AML-193 (cell line): ENCODE measurements at places on chromosomes 4 and X.

DNA sequence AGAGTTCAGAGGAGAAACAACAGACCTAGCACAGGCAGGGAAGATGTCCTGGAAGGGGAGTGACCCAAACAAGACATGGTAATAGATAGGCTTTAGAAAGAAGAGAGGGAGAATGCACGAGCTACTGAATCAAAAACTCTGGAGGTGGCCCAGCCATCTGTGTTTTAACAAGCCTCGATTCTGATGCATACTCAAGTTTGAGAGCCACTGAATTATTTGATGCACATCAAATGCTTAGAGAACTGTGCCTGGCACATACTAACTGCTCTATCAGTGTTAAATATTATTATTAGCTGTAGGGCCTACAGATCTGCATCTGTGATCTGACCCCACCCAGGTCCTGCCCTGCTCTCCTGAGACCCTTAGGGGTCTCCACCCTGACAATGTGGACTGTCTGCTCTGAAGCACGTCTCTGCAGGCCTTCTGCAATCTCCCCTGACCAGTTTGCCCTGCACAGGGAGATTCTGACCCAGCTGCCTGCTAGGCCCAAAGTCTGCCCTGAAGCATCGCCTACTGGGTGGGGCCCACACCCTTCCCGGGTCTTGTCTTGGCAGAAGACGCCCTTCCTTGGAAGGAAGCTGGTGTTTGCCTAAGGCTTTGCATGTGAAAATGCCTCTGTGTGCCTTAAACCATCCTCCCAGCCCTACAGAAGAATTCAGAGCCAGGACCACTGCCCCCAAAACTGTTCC, 201.5 kb upstream of the KLF3 start:
- no peak for DNase-seq

DNA sequence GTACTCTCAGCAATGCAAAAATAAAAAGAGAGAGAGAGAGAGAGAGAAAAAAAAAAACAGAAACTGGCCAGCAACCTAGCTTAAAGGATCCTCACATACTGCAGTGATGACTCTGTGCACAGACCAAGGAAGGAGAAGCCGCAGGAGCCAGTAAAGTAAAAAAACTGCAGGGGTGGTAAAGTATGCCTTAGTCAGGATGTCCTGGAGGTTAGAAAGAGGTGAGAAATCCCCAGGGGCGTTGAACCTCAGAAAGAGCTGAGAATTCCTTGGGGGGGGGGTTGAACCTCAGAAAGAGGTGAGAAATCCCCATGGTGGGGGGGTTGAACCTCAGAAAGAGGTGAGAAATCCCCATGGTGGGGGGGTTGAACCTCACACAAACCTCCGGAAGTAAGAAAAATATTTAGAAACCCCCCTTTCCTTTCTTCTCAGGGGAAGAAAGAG, 48.0 kb downstream of the MAGEA9 start:
- no peak for DNase-seq

GRCh38 chrX:23503835-23504539, 163.3 kb upstream of the PRDX4 start:
- DNase-seq = no peak

DNA sequence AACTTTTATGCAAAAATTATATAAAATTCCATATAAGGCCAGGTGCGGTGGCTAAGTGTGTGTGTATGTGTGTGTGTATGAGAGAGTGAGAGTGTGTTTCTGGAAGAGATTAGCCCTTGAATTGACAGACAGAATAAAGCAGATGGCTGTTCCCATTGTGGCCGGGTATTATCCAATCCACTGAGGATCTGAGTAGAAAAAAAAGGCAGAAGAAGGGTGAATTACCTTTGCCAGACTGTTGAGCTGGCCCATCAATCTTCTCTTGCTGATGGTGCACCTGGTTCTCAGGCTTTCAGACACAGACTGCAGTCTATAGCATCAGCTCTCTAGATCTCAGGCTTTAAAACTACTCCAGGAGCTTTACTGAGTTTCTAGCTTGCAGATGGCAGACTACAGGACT, 92.2 kb upstream of the SLIT2 start:
- DNase-seq = no peak

DNA sequence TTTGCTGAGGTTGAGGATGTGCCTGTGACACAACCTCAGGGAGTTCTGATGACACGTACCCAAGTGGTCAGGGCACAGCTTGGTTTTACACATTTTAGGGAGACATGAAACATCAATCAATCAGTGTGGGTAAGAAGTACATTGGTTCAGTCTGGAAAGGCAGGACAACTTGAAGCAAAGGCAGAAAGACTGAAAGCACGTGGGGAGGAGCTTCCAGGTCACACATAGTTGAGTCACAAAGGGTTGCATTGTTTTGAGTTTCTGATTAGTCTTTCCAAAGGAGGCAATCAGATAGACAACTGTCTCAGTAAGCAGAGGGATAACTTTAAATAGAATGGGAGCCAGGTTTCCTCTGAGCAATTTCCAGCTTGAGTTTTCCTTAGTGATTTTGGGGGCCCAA, 1910.0 kb upstream of the AGA start:
- DNase-seq = no peak

DNA sequence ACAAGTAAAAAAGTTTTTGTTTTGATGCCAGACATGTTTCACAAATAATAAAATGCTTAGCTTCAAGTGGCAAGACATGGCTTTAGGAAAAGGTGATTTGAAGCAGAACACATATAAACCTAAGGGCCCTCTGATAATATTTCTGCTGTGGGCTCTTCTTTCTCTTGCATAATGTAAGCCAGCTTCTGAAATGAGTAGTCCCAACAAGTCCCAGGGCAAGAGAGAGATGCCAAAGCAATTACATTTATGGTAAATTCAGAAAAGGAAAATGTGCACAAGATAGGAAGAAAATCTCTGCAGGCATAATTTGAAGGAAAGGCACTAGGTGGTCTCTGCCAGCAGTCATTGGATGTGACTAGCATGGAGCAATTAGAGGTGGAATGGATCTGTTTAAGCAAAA, 170.8 kb upstream of the GALNT7 start:
- no peak for DNase-seq

GRCh38 chrX:11886745-11887144, 128.7 kb downstream of the MSL3 start:
- no peak for DNase-seq

- DNase-seq = no peak
Measured at GRCh38 chrX:95058815-95059214, 1384.8 kb downstream of the FAM133A start.

DNA sequence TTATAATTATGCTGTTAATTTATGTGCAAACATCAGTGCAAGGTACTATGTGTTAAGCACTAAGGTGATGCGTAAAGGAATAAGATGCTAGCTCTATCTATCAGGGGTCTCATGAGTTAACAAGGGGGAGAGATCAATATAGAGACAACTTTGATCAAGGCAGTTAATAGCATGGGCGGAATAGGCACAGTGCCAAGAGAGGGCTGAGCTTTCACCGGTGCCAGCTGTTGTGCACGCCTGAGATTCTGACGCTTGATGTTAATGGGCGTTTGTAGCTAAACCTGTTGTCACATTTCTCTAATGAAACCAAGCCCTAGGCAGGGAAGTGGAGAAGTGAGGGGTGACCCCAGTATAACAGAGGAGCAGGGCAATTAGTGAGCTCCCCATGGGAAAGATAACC, 86.0 kb upstream of the NMU start:
- DNase-seq = no peak

DNA sequence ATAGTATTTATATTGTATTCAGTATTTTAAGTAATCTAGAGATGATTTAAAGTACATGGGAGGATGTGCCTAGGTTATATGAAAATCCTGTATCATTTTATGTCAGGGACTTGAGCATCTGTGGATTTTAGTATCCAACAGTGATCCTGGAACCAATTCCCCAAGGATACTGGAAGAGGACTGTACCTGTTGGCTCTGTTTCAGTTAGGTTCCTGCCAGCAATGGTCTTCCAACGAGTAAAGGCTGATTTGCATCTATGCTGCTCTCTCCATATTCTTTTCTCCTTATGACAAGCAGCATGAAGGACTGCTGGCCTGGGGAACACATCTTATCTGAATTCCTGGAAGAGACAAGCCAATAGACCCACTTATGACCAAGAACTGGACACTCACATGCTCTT, 34.9 kb downstream of the ASB9 start:
- DNase-seq = no peak

DNA sequence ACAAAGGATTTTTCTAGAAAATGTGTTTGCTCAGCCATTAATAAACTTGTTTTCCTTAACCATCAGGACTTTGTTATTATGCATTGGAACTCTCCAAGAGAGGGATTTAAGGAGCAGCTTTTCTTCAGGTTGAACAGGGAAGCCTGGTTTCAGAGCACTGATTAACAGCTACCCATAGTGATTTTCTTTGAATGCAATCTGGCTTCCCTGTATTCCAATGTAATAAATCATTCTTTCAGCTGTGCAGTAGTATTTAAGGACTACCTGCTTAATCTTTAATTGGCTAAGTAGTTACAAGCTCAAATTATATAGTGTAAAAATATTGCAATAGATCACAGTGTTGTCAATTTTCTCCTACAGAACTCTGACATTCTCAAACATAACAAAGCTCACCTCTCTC, 77.5 kb downstream of the TMEM156 start:
- DNase-seq = no peak

- no peak for DNase-seq
Measured at GRCh38 chr4:15148691-15149090, 146.4 kb downstream of the CPEB2 start.

DNA sequence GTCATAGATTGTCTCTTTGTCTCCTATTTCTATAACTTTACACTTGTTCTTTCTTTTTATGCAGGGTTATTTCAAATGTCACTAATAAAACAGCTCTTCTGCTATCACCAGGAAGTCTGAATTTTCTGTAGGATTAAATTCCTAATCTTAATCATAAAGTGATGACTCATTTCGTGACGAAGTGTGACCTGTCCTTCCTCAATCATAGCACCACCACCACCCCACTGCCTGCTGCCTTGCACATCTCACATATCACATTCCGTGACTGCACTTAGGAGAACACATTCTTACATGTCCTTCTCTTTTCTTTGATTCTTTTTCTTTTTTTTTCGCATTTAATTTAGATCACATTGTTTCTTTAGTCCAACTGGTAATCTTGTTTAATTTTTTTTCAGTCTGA, 57.7 kb upstream of the UGT2B7 start:
- DNase-seq = no peak

GRCh38 chrX:154082396-154083125, 15.0 kb downstream of the MECP2 start:
- no peak for DNase-seq

GRCh38 chr4:53815281-53815680, 224.0 kb upstream of the LNX1 start:
- no peak for DNase-seq

- DNase-seq = no peak
Measured at GRCh38 chr4:148061141-148061481, 329.2 kb downstream of the ARHGAP10 start.

DNA sequence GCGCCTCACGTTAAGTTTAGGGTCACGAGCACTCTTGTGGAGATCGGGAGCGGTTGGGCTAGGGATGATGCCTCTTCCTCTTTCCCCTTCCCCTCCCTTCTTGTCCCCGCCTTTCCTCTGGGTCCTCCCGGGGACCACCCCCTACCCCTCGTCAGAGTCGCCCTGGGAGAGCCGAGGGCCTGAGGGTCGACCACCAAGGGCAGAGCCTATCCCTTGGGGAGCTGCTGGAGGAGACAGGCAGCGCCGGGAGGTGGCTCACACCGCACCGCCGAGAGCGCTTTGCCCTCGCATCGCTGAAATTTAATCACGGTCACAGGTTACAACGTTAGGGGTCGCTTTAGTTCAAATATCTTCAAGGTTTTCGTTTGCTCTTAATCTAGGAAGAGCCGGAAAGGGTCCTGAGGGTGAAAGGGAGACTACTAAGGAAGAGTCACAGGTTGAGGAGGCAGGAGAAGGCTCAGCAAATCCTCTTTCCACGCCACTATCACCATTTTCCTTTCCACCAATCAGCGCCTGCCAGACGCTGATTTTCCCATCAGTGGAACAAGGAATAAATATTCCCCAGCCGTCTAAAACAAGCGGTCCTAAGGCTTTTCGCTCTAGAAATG, 528 bp upstream of the SNCA start:
- peak; percentile 58 for DNase-seq

- DNase-seq = no peak
Measured at GRCh38 chr4:100294356-100294755, 104.1 kb upstream of the DDIT4L start.

DNA sequence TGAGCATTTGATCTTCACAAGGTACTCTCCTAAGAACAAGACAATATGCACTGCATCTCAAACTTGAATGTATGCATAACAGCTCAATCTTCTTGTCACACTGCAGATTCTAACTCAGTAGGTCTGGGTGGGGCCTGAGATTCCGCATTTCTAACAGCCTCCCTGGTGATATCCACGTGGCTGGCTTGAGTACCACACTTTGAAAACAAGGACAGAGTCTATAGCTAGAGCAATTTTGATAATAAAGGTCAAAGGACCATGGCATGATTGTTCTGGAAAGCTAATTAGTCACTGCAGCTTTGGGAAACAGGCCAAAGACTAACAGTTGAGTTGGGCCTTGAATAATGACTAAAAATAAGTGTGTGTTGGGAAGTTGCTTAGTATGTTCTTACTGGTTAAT, 213.3 kb downstream of the GBA3 start:
- DNase-seq = no peak

DNA sequence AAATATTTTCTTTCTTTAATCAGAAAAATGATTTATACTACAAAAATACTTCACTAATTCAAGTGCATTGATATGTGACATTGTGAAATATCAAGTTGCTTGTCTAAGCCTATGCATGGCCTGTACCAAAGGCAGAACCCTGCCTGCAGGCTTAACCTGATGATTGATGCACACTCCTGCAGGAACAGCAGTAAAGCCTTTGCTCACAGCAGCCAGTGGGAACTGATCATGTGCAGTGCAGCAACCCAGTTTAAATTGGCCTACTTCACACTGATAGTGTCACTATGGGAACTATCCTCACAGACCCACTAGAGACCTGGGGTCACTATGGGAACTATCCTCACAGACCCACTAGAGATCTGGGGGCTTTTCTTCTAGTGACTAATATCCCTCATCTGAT, 603.8 kb downstream of the RAPGEF2 start:
- no peak for DNase-seq

GRCh38 chrX:77484045-77484444, 36.9 kb downstream of the FGF16 start:
- DNase-seq = no peak

DNA sequence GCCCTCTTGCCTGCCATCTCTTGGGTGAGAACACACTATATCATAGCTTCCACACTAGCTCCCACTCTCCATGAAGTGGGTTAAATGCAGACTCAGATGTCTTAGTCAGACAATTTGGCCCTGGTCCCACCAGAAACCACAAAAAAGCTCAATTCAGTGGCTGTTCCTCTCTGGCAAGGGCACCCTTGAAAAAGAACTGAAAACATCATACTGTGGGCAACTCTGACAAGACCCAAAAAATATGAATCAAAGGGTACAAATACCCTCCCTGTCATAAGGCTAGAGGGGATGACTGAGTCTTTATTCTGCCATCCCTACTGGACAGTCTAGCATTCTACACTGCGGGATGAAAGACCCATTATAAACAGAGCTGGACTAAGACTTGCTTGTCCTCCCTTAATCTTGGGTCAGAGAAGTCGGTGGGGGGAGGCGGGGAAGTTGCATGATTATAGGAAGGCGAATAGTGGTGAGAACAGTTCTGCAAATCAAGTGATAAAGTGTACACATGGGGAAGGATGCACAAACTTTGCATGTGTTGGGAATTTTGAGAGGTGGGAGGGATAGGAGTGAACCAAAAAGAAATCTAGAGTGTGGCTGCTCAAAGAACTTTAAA, 172.1 kb downstream of the OPHN1 start:
- no peak for DNase-seq

- no peak for DNase-seq
Measured at GRCh38 chr4:101419336-101420135, 72.2 kb upstream of the PPP3CA start.

GRCh38 chr4:1323635-1324442, 23.2 kb upstream of the UVSSA start:
- no peak for DNase-seq
